ENCODE measurements at places on chromosomes 13 and 19.

DNA sequence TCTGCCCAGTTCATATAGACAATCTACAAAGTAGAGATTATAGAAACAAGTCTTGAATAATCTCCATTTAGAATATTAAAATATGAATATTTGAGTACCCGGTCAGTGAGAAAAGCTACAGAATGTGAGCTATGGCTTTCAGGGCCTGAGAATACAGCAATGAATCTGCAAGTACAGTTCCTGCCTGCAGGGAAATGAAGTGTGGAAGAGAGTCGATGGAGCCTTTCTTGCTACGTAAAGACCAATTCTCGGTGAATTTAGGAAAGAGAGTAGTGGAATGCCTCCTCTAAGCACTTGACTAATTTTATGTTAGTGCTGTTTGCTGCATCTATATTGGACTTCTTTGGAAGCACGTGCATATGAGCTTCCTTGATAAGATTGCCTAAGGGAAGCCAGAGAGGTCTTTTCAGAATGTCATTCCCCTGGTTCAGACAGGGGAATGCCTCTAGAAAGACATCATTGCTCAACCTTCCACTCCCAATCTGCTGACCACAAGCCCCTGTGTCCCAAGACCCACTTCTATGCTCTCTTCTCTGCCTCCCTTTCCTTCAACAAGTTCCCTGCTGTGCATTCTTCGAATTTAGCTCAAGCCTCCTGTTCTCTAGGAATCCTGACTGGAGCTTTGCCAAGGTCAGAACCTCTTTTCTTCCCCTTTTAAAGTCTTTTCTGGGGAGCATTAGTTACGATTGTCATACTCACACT is 41.9 kb downstream of the GPC6 start:
- DNase-seq, result no peak

DNA sequence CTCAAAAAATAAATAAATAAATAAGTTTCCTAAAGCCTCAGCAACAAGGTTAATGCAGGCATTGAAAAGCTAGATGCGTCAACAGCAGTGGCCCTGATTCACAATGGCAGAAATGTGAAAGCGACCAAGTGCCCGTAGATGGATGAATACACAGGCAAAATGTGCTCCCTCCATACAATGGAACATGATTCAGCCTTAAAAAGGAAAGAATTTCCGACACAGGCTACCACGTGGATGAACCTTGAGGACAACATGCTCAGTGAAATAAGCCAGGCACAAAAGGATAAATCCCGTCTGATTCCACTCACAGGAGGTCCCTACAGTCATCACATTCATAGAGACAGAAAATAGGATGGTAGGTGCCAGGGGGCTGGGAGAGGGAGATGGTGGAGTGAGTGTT is 31.7 kb downstream of the INSR start:
- DNase-seq, result no peak

- DNase-seq, result no peak
Observed at GRCh38 chr13:31504918-31505317, 234.4 kb upstream of the RXFP2 start.

- no peak for DNase-seq
Observed at GRCh38 chr19:33689868-33690267, 68.1 kb downstream of the CHST8 start.

DNA sequence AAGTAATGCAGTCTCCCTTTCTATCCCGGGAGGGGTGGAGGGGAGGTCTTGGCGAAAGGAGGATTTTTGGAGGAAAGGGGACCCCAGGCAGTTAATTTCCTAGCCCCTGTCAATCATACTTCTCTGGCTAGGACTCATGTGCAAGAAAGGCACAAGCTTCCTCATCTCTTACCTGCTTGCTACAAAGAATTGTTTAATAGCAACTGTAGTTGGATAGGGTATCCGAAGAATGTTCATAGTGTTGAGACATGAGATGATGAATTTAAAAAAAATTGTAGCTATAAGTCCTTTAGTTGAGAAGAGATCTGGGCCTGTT is 525 bp downstream of the BORA start:
- DNase-seq, result no peak

- no peak for DNase-seq
Observed at GRCh38 chr19:6378041-6378440, 2.3 kb upstream of the PSPN start.

DNA sequence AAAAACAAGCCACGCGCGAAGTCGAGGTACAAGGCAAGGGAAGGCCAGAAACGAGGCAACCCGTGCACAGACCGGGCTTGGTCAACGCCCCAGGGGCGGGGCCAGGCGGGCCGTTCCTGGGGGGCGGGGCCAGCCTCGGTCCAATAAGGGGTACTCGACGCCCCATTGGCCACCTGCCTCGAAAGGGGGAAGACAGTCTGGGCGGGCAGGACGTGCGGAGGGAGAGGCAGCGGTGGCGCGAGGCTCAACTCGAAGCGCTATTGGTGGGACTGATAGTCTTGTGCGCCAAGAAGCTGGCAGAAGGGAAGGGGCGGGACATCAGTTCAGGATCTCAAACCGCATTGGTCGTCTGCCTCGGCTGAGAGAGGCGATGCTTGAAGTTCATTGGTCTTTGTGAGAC is at the start of gene LYPD4:
Gene LYPD4, minus strand, starts transcription at position 83 of the 400 bp plus-strand sequence. CDS start 5,398 bp downstream, outside the sequence.
- DNase-seq, result no peak

GRCh38 chr13:24159357-24159756 is 1.2 kb upstream of the SPATA13 start:
- no peak for DNase-seq

- no peak for DNase-seq
Observed at GRCh38 chr13:76965759-76966421, 17.6 kb downstream of the ACOD1 start.

GRCh38 chr19:54480051-54480450 is 7.0 kb upstream of the CDC42EP5 start:
- DNase-seq, result no peak

DNA sequence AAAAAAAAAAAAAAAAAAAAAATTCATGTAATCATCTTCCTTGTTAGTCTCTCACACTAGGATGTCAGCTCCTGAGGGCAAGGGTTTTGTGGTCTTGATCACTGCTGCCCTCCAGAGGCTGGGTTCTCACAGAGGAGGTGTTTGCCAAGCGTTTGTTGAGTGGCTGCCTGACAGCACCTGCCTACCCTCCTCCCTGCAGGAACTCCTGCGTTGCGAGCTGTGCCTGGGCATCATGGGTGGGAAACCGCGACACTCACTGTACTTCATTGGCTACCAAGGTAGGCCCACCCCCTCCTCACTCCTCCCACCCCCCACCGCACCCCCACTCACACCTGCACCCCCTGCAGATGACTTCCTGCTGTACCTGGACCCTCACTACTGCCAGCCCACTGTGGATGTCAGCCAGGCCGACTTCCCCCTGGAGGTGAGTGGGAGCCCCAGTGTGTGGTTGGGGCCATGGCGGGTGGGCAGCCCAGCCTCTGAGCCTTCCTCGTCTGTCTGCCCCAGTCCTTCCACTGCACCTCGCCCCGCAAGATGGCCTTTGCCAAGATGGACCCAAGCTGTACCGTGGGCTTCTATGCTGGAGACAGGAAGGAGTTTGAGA is 8.1 kb downstream of the ATG4D start:
- DNase-seq, result no peak

DNA sequence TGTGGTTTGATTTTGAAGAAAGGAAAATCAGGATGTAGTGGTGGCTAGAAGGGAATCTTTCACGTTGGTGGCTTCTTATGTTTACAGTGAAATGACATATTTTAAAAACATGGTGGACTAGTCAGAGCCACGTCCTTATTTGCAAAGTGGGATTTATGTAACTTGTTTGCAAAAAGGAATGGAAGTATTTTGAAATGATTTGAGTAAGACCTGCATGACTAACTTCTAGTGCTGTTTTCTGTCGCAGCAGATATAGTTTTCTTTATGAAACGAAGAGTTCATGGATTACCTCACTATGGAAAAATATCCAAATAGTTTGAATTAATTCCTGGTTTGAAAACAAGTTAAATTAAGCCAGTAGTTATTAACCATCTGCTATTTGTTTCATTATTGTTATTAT is 476.5 kb downstream of the MYO16 start:
- no peak for DNase-seq

- DNase-seq, result no peak
Observed at GRCh38 chr13:111565400-111565799, 245.0 kb downstream of the TEX29 start.

DNA sequence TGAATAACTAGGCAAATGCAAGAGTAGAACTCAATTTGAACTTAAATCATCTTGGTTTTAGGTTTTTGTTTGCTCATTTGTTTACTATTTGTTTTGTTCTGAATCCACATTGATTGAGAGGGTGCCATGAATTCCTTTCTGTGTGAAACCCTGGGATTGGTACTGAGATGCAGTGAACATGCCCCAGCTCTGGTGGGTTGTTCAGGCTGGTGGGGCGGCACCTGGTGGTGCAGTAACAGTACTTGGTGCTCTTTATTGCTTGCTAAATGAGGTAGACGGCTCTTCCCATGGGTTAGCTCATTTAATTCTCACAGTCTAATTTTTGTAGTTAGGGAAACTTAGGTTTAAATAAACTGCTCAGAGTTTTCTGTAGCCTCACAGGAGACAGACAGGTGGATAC is 48.4 kb downstream of the WASF3 start:
- no peak for DNase-seq

- peak; percentile 3 for DNase-seq
Observed at GRCh38 chr13:103431856-103432255, 365.6 kb upstream of the SLC10A2 start.

- no peak for DNase-seq
Observed at GRCh38 chr13:45809801-45810394, 41.7 kb downstream of the SIAH3 start.

GRCh38 chr13:36915106-36915505 is 4.9 kb downstream of the SMAD9 start:
- DNase-seq, result no peak

GRCh38 chr13:51959773-51960172 is 51.5 kb downstream of the ATP7B start:
- DNase-seq, result no peak

- DNase-seq, result no peak
Observed at GRCh38 chr13:77375560-77376108, 48.7 kb upstream of the MYCBP2 start.
